ENCODE measurements at places on chromosomes 11 and 22. TPM values are rescaled to one million over a fixed set of nuclear protein-coding genes. Genes with fewer than 3 reads are reported as not detected.
A peak's percentile ranks its signal among the peaks of the same experiment; 100 is the strongest.

DNA sequence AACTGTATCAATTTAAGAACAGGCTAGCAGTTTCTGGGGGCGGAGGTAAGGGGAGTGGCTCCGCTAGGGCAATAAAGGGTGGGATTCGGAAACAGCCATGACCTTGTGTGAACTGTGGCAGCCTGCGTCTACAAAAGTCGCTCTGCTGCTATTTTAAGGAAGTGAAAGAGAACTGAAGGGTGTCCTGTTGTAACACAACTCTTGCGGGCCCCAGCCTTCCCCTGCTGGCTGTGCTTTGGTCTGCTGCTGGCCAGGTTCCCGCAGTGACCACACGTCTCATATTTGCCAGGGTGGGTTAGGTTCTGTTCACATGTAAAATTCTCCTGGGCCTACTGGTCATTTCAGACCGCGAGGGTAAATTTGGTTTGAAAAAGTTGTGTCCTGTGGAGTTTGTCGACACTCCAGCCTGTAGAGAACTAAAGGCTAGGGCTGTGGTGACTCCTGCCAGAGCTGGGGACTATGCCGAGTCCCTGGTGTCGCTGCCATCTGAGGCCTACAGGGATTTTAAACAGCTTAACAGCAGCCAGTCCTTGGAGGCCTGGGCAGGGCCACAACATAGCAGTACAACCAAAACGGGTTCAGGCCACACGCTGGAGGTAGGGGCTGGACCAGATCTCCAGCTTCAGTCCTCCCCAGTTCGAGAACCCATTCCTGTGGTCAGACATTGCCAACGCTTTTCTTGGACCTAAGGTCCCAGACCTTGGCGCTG is 1.1 kb upstream of the PPFIBP2 start:
- peak; percentile 82 for DNase-seq

GRCh38 chr11:15826826-15827225 is 529.5 kb downstream of the SOX6 start:
- DNase-seq = no peak

- DNase-seq = no peak
Measured at GRCh38 chr22:49756201-49756600, 71.5 kb downstream of the BRD1 start.

DNA sequence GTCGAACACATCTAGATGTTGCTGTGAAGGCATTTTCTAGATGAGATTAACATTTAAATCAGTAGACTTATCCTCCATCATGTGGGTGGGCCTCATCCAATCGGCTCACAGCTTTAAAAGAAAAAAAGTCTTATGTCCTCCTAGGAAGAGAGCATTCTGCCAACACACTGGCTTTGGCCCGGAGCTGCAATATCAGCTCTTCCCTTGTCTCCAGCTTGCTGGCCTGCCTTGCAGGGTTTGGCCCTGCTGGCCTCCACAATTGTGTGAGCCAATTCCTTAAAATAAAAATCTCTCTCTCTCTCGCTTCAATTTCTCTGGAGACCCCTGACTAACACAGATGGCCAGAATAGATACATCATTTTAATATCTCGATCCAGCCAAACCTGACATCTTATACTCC is 13.1 kb upstream of the ABCC8 start:
- no peak for DNase-seq

DNA sequence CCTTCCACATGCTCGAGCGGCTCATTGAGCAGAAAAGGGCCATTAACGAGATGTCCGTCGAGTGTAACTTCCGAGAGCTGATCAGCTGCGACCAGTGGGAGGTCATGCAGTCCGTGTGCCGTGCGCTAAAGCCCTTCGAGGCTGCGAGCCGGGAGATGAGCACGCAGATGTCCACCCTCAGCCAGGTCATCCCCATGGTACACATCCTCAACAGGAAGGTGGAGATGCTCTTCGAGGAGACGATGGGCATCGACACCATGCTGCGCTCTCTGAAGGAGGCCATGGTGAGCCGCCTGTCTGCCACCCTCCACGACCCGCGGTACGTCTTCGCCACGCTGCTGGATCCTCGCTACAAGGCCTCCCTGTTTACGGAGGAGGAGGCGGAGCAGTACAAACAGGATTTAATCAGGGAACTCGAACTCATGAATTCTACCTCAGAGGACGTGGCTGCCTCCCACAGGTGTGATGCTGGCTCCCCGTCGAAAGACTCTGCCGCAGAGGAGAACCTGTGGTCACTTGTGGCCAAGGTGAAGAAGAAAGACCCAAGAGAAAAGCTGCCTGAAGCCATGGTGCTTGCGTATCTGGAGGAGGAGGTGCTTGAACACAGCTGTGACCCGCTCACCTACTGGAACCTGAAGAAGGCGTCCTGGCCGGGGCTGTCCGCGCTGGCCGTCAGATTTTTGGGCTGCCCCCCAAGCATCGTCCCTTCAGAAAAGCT is 31.7 kb downstream of the ALG12 start:
- no peak for DNase-seq

GRCh38 chr11:75203138-75203537 is 37.4 kb upstream of the TPBGL start:
- DNase-seq = no peak

FAM180B gene
- total RNA-seq = 0.29 TPM
